ENCODE measurements at places on chromosomes 5 and 9.

GRCh38 chr5:126437721-126438120 lies 14.5 kb downstream of the GRAMD2B start:
- DNase-seq, result no peak

DNA sequence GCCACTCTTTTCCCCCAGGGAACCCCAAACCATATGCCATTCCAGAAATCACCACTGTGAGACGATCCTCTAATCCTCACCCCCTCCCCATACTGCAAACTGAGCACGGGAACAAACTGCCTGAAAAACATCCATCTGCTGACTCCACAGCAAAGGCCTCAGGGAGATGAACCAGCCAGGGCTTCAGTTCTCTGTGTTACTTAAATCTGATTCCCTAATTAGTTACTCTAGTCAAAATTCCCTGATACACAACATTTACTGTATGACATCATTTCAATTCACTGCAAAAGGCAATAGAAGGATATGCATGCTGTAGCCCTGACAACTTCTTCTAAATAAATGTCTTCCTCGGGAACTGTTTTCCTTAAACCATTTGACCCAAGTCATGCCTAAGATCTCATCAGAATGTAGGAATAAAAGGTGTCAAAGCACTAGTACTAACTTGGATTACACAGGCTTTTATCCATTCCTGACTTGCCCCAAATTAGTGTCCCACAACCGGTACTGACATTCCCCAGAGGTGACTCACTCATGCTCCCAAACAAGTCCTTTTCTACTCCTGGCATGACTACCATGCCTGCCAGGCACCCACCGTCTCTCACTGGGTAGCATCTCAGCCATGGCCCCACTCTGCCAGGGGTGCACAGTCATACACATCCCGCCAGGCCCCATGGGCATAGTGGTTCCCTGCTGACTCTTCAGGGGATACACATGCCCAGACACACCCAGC lies 35.0 kb downstream of the MTX3 start:
- no peak for DNase-seq

DNA sequence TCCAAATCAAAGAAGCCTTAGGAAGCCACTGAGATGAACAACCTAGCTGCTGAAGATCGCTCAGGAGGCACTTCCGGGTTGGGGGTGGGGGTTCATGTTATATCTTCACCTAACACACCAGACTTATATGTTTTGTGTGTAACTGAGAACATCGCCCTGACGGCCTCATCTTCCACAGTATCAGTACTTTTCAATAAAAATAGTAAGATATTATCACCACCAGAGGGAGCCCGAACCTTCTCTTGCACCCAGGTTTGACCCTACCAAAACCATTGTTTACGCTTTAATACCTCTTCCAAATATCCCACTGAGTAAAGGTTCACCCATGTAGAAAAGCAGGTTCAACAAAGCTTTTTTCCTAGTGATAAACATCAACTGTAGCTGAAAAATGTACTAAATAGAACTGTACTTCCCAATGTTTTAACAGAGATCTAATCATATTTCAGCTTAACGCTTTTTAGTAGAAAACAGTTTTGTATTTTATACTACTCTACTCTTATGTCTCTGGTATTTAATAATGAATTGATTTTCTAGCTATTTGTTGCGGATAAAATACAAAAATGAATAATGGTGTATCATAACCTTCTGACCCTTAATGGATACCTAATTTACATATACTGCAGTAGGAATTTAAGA lies 244.0 kb downstream of the EPB41L4A start:
- DNase-seq, result no peak

GRCh38 chr9:137312852-137313325 lies 10.8 kb upstream of the NRARP start:
- DNase-seq, result no peak

GRCh38 chr5:145585-146323 lies 45.5 kb upstream of the LRRC14B start:
- no peak for DNase-seq

- no peak for DNase-seq
Observed at GRCh38 chr5:174311121-174311520, 265.6 kb downstream of the NSG2 start.

DNA sequence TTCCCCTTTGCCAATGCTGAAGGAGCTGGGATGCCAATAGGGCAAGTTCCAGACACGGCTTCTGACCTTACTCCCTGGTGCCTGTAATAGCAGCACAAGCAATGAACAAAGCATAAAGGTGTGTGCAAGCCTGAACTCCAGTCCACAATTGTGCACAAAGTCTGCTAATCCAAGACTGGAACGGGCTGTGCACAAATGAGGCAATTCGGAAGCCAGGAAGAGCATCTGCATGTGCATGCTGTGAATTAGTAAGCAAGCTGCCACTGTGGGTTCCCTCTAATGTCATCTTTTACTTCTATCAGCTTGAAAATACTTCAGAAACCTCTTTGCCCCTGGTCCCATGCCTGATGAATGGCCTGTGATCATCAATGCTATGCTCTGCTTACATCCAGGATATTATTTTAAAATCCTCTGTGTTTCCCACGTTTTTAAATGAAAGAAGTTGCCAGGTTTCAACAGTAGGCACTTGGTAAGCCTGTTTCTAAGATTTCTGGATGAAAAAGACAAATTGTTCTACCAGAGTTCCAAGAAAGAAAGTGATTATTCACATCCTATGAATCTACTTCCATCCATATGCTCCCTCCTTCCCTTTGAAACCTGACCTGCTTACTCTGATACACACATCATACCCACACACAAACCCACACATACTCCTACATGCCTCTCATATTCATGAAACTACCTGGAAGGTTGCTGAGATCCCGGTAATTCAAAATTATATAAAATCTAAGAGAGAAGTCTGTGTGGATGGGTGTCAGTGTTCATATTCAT lies 165.7 kb downstream of the KCTD16 start:
- no peak for DNase-seq

GRCh38 chr5:106116682-106117081 lies 1554.1 kb downstream of the EFNA5 start:
- DNase-seq, result no peak

GRCh38 chr5:30596495-30597064 lies 596.9 kb upstream of the CDH6 start:
- DNase-seq, result no peak

DNA sequence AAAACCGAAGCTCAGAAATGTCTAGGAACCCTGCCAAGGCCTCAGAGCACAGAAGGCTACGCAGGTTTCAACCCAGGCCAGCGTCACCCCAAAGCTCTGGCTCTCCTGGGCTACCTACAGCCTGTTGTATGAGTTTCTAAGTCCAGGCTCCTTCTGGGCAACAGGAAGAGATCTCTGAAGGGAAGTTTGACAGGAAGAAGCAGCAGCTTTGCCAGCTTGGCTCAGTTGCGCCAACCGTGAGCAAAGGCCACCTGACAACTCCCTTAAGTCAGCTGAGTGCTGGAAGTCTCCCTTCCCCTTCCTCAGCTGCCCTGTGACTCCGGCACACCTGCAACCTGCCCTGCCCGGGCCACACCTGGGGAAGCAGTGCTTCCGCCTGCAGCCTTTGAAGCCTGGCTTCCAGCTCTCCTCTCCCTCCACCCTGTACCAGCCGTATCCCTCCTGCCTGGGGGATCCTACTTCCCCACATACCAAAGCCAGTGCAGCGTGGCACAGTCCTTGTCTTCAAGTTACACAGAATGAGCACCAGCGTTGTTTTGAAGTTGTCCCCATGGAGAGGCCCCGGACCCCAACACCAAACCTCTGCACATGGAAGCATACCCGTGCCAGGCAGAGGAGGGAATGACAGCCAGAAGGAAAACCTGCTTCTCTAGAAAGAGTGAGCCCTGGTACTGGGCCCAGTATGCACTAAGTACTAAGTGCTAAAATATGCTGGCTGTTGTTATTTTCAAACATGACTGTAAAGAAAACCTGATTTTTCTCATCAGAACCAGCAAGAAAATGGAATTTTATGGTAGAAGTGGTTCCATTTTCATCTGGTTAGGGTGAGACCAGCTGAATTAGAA lies 36.5 kb downstream of the SHB start:
- DNase-seq, result no peak

- no peak for DNase-seq
Observed at GRCh38 chr5:136104306-136104965, 28.2 kb upstream of the SMAD5 start.

- DNase-seq, result no peak
Observed at GRCh38 chr5:175479125-175479881, 943 bp downstream of the SFXN1 start.

DNA sequence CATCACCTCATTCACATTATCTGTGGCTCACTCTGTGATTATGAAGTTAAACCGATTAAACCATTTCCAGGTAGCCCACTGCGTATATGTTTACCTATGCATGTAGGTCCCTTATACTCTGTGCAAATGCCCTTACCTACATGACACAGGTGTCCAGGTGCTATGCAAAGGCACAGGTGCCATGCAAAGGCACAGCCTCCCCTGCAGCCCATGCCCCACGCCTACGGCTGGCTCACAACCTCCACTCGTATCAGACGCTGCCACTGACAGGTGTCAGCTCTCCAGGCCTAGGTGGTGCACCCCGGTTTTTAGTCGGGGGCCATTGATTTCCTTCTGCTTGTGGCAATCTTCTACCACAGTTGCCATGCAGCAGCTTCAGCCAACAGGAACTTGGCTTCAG lies 57.7 kb upstream of the IRX1 start:
- no peak for DNase-seq

DNA sequence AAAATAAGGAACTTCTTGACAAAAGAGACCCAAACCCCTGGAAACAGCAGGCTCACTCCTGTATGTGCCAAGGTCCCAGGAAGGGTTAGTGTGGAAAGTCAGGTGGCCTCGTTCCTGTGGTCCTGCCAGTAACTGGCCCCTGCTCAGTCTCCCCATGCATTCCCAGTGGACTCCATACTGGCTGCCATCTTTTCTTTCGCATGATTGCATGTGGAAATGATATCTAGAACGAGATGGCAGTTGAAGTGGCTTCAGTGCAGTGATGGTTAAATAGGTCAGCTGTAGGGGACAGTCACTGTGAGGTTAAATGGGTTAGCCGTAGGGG lies 30.4 kb downstream of the AHRR start:
- DNase-seq, result no peak

DNA sequence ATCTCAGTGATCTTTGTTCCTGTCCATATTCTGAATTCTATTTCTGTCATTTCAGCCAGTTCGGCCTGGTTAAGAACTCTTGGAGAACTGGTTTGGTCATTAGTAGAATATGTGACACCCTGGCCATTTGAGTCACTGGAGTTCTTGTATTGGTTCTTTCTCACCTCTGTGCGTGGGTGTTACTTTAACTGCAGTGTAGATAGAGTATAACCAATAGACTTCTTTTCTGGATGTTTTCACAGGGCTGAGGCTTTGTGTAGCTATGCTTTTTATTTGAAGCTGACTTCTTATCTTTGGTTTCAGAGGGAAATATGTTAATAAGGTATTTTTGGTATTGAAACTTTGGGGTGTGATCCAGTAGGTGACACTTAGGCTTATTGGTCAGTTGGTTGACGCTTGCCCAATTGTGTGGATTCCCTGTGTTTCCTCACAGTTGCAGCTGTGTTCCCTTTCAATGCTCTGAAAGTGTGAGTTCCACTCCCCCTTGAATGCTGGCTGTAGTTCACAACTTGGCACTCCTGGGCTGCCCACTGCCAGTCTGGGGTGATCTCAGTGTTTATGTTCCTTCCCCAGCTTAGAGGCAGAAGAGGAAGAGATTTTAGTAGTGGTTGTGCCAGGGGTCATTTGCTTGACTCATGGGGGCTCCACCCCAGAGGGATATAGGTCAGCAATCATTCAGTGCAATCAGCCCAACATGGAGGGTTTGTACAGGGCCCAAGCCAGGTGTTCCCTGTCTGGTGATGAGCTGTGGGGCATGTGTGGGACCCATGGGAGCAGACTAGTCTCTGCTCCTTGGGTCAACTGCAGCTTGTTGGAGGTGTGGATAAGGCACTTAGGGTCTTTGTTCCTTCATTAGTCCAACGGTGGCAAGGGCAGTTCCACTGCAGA lies 34.9 kb upstream of the TEK start:
- DNase-seq, result no peak

- no peak for DNase-seq
Observed at GRCh38 chr5:72485430-72485974, 21.7 kb downstream of the ZNF366 start.

- DNase-seq, result no peak
Observed at GRCh38 chr9:32378993-32379729, 5.3 kb upstream of the ACO1 start.

- DNase-seq, result no peak
Observed at GRCh38 chr9:125524583-125525355, 182.2 kb downstream of the MAPKAP1 start.

DNA sequence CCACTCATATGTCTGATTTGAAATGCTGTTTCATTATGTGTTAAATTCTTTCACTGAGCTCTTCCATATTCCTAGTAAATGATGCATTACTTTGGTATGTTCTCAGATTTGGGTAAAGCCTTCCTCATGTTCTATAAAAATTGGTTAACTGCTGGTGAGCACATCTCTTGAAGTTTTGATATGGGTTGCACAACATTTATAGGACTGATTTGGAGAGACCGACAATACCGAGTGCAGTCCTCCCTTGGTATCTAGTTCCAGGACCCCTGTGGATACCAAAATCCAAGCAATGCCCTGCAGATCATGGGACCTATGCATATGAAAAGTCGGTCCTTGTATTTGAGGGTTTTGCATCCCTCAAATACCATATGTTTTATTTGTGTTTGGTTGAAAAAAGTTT lies 37.8 kb downstream of the WDR36 start:
- DNase-seq, result no peak

GRCh38 chr9:113622600-113623400 lies 159.3 kb downstream of the RGS3 start:
- DNase-seq, result no peak

DNA sequence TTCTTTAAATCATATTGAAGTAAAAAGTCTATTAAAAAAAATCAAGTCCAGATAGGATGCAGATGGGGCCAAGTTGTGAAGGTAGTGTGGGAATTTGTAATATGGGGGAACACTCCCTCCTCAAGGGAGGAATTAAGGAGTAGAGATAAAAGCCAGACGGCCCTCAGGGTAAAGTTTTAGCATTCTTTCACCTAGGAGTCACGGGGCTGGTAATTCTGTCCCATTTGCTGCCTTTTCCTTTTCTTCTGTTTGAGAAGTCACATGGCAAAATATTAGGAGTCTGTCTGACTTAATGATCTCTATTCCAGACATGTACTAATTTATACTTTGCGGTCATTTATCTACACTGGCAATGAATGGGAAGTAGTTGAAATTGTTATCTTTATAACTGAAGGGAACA lies 61.9 kb downstream of the SNX24 start:
- DNase-seq, result no peak

- DNase-seq, result no peak
Observed at GRCh38 chr5:13385066-13385465, 559.4 kb downstream of the DNAH5 start.

DNA sequence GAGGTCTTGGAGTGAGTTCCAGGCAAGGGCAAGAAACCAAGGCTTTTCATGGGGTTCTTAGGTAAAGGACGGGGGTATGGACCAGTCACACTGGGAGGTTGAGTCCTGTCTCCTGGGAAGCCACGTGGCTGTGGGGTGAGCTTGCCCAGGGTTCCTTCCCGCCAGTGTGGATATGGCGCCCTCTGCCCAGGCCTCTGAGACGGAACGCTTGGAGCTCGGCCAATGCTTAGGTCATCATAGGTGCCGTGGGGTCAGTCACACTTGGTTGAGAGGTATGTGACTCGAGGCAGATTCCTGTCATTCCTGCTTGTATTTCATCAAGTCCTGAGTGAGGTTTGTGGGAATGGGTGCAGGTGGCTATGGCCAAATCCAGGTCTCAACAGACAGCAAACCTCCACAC lies 46.2 kb downstream of the TENT4A start:
- no peak for DNase-seq

All from stimulated activated CD8-positive, alpha-beta memory T cell treated with anti-CD3 and anti-CD28 coated beads, Interleukin-15, amount 100 ng/mL, for 4 hours (primary cell).